ENCODE measurements at places on chromosomes 11 and 22. TPM values are rescaled to one million over a fixed set of nuclear protein-coding genes. Genes with fewer than 3 reads are reported as not detected.

- DNase-seq, result peak; percentile 57
Observed at GRCh38 chr11:1770528-1770927, 6.8 kb upstream of the CTSD start.

GRCh38 chr11:123977731-123978347 is at the start of gene OR10S1:
Gene OR10S1 (minus strand): TSS chr11:123977781. CDS start chr11:123977664, 117 bp downstream.
- no peak for DNase-seq

DNA sequence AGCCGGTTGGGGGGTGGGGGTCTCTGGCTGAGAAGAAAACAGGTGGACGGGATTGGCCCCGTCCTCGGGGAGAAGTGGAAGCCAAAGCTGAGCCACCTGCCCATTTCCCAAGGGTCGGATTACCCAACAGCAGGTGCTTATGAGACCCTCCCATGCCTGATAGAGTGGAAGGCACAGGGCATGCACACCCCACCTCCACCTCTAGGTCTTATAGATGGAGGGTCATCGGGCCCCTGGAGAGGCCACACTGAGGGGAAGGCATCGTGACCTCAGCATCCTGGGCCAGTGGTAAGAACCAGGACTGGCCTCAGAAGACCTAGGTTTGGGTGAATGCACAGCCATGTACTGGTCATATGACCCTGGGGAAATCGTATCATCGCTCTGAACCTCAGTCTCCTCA is 85.9 kb downstream of the BUD13 start:
- DNase-seq, result no peak

XKR3 gene
- total RNA-seq, result not detected

GRCh38 chr11:112882494-112883381 is 78.5 kb upstream of the NCAM1 start:
- DNase-seq, result no peak

DNA sequence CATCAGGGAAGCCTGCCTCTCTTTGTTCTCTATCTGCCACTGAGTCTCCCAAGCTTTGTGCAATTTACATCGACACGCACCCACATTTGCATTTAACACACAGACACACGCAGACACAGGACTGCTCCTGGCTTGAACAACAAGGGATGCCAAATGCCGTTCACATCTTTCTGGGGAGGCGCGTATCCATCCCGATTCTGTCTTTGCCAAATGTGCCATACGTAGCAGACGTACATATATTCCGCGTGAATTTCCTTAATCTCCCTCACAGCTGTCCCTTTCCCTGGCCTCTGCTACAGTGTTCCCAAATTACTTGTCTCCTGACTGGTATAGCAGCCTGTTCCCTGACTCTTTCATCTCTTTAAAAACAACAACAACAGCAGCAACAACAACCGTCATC is 409.5 kb downstream of the MIAT start:
- no peak for DNase-seq

- DNase-seq, result no peak
Observed at GRCh38 chr22:34429314-34429713, 509.0 kb upstream of the LARGE1 start.

DNA sequence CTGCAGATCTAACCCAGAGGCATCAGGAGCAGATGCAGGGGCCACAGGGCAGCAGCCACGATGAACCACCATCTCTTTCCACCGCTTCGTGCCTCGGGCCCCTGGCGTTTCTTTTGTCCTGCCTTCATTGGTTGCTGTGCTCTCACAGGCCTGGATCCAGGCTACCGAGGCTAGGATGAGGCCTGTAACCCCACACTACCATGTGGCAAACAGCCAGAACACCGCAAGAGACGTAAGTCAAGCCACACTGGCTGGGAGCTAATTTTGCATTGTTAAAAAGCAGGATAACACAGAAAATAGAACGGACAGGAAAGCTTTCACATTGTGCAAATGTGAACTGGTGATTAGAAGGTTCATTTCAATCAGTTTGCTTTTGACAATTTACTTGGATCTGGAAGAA is 15.7 kb upstream of the ARFGAP3 start:
- no peak for DNase-seq

- no peak for DNase-seq
Observed at GRCh38 chr22:39267974-39268373, 23.2 kb upstream of the PDGFB start.

DNA sequence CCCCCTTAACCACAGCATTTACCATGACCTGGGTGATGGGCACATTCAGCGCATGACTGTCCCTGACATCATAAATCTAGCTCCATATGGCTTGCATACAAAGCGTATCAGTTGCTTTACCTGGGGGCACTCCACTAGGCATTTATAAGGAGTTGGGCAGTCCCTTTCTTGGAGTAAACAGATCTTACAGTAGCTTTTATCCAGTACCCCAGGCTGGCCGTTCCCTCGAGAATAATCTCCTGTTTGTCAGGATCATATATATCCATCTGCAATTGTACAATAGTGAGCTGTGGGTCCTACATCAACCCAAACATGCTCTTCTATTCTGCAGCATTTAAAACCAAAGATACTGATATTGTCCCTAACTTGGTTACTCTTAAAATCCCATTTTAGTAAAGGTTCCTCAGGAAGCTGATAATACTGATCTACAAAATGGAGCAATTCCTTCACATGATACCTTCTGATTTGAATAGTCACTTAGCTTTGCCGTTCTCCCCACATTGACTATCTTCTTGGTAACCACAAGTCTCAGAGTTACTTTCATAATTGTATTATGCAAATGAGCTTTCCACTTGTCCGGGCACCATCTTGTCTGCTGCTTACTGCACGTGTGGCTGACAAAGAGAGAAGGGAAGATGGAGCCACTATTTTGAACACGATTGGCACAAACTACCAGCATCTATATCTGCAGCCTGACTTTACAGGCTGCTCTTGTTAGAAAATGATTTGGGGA is 205.0 kb downstream of the CWF19L2 start:
- DNase-seq, result no peak

- no peak for DNase-seq
Observed at GRCh38 chr11:103433386-103434072, 324.3 kb downstream of the DYNC2H1 start.

INPP5J gene
- total RNA-seq, result 0.19 TPM

GRCh38 chr11:34775417-34775888 is 140.7 kb downstream of the APIP start:
- no peak for DNase-seq

DNA sequence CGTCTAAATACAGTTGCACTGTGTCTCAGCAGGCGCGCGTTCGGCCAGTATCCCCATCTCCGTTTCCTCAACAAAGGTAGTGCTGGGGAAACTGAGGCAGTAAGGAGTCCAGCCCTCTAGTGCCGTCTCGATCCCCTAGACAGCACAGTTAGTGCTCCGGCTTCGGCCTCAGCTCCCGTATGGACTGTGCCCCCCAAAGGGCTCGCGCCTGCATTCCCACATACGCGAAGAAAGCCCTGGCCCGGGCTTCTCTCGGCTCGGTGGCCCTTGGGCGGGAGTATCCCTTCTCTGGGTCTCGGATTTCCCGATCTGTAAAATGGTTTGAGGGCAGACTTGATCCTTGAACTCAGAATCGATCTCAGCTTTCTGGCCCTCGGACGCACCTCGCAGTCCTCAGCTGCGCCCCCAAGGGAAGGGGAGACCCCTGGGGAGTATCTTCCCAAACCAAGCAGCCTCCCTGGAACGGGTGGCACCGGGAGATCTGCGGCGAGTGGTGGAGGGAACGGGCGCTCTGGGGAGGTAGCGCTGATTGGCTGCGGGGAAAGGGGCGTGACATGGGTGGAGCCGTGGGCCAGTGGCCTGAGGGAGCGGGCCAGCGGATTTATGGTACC is 759 bp upstream of the PEX16 start:
- DNase-seq, result peak; percentile 95

GRCh38 chr11:64372802-64373597 is 14.0 kb downstream of the RPS6KA4 start:
- DNase-seq, result no peak

DNA sequence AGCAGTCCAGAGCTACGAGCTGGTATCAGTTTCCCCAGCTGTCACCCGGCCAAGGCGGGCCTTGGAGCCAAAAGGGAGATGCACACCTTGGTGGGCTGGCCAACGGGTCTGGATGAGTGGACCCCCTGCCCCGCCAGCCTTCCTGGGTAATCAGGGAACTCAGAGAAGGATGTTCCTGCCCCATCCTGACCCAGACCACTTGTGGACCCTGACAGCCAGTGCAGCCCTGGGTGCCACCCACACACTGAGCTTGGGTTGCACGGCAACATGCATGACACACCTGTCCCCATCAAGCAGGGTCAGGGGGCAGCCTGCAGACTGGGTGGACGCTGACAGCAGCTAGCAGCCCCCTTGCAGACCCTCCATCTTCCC is 8.6 kb downstream of the SLC25A1 start:
- DNase-seq, result no peak

DNA sequence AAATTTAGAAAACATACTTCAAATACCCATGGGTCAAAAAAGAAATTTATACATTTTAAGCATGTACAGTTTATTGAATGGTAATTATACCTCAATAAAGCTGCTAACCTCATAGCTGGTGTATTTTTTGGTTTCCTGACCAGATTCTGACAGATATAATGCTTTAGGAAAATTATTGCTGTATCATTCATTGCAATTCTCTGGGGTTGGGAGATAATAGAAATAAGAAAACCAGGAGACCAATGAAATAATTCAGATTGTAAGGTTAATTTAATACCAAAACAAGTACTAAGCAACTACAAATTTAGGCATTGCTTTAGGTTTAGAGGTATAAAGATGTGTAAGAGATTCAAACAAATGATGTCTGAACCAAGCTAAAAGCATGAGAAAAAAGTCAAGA is 120.1 kb downstream of the ENTHD1 start:
- no peak for DNase-seq

DNA sequence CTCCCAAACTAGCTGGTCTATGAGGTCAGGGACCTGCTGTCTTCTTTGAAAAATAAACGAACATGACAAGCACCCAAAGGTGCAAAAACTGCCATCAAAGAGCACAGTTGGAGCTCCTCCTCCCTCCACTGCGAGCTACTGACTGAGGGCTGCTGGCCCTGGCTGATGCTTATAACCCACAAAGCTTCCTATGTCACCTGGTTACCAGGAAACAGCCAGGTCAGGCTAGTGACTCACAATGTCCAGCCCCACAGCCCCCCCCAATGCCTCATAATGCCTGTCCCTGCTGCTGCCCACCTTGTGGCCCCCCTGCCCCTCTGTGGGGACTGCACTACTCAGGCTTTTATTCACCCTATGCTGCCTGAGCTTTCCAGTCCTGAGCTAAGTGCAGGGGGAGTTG is at the start of gene DRICH1:
TSS of gene DRICH1 (minus strand) at position 144 of the 400 bp plus-strand sequence. CDS start 298 bp downstream, outside the sequence.
- DNase-seq, result no peak

- no peak for DNase-seq
Observed at GRCh38 chr11:106277484-106277883, 200.0 kb downstream of the AASDHPPT start.

- no peak for DNase-seq
Observed at GRCh38 chr11:117517097-117517496, 189.4 kb downstream of the CEP164 start.

CEP126 gene
- 6.5 TPM for total RNA-seq

PGA4 gene
- 20.6 TPM for total RNA-seq

DNA sequence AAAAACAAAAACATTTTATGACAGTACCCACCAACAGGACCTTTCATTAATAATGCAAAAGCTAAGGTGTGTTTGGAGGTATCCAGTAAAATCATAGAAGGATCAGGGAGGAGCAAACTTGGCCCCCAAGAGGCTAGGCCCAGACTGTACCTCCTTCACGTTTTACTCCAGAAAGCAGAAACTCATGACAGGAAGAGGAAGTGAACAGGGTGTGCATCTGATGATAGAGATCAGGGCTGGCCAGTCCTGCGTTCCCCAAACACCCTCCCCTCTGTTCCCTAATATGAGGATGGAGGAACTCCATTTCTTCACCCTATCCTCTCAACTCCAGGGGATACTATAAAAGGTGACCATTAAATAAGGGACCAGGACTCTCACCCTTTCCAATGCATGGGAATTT is 10.2 kb upstream of the MS4A12 start:
- no peak for DNase-seq

Data from mesenteric fat pad (tissue), 1 donor.